Activated naive CD4-positive, alpha-beta T cell treated with anti-CD3 and anti-CD28 coated beads for 36 hours (primary cell): ENCODE measurements at places on chromosomes 1 and 21. TPM values are rescaled to one million over a fixed set of nuclear protein-coding genes. Genes with fewer than 3 reads are reported as not detected.

DNA sequence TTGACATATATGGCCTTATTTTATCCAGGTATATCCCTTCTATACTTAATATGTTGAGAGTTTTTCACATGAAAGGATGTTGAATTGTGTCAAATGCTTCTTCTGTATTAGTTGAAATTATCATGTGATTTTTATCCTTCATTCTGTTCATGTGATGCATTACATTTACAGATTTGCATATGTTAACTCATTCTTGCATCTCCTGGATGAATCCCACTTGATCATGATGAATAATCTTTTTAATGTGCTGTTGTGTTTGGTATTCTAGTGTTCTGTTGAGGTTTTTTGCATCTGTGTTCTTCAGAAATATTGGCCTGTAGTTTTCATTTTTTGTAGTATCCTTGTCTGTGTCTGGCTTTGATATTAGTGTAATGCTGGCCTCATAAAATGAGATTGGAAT, 138.3 kb upstream of the GPR52 start:
- H3K27ac ChIP-seq: no peak overlapping the region
- H3K4me3 ChIP-seq: no peak overlapping the region
- DNase-seq: no peak
- no peaks in the 10 kb centered on the region for H3K27me3 ChIP-seq

DNA sequence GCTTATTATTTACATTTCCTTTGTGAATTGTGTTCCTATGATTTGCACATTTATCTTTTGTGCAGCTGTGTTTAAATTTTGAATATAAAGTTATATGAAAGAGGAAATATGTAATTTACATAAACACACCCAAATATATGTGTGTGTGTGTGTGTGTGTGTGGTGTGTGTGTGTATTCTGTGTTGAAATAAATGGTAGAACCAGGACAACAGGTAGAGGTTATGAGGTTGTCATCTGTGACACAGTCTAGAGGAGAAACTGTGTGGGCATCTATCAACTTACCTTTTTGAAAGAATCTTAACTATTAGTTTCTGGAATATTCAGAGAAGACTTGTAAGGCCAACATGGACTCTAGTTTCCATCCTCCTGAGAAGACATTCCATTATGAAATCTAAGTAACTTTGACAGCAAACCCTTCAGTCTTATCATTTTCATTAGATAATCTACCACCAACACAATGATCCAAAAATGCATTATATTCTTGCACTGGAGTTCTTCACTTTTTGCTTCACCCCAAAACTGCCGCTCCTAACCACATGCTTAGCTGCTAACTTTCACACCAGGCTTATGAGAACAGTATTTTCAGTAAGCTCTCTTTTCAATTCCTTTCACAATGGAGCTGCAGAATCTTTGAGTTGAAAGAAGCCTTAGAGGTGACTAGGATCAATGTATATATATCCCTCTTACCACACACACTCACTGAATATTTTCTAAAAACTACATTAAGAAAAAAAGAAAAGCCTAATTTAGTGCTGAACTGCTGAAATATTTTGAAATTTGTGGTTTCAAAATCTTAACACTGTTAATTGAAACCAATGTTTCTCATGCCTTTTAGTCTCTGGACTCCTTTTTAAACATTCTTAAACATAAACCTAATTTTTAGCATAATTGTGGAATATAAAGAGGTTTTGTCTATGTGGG, 21.8 kb downstream of the PTPRC start:
- H3K4me1 ChIP-seq: peaks cover 69% of the 10 kb centered on the region
- no peaks in the 10 kb centered on the region for H3K27me3 ChIP-seq
- DNase-seq: peak; percentile 35
- peak overlapping the region; percentile 91 for H3K27ac ChIP-seq
- H3K36me3 ChIP-seq: peaks cover 65% of the 10 kb centered on the region

The ARHGEF16 gene
- total RNA-seq: 0.17 TPM

The RNF186 gene
- total RNA-seq: not detected

The C8B gene
- total RNA-seq: not detected

The MARK1 gene
- total RNA-seq: not detected

The ZNF683 gene
- total RNA-seq: not detected
